Stimulated activated CD4-positive, alpha-beta T cell treated with anti-CD3 and anti-CD28 coated beads, Interleukin-1b, Interleukin-23, amount 100 ng/mL, for 1 hour (primary cell): ENCODE measurements at places on chromosomes 11 and 22.

DNA sequence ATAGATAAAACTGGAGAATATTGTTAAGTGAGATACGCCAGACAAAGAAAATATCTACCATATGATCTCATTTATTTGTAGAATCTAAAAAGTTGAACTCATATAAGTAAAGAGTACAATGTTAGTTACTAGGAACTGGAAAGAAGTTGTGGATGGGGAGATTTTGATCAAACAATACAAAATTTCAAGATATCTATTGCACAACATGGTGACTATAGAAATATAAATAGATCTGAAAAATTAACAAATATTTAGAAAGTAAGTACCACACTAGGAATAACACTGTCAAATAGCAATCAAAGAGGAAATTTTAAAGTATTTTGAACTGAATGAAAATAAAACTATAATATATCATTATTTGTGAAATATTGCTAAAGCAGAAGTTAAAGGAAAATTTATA lies 437.2 kb downstream of the AASDHPPT start:
- DNase-seq: no peak

GRCh38 chr11:14974515-14975251 lies 2.5 kb upstream of the CALCA start:
- no peak for DNase-seq

GRCh38 chr22:38176170-38176741 lies 5.4 kb downstream of the PLA2G6 start:
- no peak for DNase-seq

DNA sequence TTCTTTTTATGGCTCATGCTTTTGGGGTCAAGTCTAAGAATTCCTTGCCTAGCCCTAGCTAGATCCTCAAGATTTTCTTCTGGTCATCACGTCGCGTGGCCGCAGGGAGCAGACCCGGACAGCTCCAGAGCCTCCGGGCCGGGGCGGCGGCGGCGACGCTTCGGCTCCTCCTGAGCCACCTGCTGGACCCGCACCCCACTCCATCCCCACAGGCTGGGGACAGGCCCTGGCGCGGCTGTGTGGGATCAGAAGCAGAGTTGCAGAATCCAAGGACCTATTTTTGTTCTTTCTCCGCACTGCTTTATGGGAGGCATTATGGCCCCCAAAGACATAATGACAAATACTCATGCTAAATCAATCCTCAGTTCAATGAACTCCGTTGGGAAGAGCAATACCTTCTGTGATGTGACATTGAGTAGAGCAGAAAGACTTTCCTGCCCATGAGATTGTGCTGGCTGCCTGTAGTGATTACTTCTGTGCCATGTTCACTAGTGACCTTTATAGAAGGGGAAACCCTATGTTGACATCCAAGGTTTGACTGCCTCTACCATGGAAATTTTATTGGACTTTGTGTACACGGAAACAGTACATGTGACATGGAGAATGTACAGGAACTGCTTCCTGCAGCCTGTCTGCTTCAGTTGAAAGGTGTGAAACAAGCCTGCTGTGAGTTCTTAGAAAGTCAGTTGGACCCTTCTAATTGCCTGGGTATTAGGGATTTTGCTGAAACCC lies 12.4 kb upstream of the SCARF2 start:
- no peak for DNase-seq

DNA sequence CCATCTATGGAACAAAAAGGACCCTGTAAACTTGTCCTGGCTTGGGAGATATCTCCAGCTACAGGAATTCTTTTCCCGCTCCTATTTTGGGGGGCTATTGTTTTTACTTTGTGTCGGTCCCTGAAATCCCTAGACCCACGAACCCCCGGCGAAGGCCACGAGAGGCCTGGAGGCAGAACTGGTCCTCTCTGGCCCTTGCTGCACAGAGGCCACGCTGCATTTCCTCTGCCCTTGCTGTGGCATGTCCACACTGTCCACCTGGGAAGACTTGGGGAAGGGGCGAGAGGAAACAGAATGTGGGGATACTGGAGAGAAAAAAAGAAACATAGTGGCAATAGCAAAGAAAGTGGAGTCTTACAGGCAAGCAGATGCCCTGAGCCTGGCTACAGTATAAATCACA lies 2.3 kb upstream of the ANO1 start:
- no peak for DNase-seq

DNA sequence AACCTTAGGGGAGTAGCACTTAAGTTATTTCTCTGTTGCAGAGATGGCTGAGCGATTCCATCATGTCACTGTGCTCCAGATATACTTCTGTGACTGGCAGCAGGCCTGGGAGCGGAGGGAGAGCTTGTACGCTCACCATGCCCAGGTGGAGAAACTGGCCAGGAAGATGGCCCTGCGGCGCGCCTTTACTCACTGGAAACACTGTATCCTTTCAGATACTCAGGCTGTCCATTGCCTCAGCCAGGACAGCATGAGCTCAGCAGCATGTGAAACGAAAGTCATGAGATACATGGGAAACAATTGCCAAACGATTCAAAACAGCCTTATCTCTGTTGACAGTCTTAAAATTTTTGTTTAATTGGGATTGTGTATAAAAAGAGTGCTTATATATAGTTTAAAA lies 78.9 kb downstream of the SFI1 start:
- no peak for DNase-seq

DNA sequence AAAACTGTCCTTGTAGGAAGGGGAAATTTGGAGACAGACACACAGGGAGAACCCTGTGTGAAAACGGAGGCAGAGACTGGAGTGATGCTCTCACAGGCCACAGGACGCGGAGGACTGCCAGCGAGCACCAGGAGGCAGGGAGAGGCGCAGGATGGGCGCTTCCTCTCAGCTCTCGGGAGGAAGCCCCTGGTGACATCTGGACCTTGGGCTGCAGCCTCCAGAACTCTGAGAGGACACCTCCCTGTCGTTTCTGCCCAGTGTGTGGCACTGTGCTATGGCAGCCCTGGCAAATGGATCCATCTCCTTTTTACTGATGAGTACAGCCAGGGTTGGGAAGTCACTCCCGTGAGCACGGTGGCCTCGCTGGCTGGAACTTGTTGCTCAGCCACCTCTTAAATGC lies 73.9 kb downstream of the LRRC32 start:
- no peak for DNase-seq

DNA sequence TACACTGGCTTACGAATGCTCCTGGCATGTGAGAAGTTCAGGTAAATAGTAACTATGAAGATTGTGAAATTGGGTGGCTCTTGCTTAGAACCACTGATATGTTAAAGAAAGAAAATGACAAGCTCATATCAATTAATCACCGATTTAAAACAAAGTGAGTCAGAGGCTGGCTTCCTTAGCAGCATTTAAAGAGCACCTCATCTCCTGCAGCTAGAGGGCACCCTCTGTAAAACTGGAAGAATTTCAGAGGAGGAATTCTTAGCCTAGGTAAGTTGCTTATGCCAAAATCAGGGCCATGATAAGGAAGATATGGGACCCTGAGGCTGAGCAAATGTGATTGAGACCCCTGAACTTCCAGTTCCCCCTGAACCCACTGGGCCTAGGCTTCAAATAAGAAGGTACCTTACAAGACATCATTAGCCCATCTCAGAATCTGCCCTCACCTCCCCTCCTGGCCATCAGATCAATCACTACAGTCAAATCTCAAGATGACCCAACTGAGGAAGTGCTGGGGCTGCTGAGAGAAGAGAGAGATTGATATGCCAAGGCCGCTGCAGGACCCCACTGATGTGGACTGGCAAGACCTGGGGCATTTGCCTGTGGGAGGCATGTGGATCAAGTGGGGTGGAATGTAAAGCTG lies 8.6 kb upstream of the CD3E start:
- DNase-seq: no peak

- DNase-seq: no peak
Observed at GRCh38 chr11:128151338-128151737, 436.0 kb downstream of the ETS1 start.

GRCh38 chr11:67073908-67074307 lies 17.3 kb downstream of the RHOD start:
- no peak for DNase-seq

DNA sequence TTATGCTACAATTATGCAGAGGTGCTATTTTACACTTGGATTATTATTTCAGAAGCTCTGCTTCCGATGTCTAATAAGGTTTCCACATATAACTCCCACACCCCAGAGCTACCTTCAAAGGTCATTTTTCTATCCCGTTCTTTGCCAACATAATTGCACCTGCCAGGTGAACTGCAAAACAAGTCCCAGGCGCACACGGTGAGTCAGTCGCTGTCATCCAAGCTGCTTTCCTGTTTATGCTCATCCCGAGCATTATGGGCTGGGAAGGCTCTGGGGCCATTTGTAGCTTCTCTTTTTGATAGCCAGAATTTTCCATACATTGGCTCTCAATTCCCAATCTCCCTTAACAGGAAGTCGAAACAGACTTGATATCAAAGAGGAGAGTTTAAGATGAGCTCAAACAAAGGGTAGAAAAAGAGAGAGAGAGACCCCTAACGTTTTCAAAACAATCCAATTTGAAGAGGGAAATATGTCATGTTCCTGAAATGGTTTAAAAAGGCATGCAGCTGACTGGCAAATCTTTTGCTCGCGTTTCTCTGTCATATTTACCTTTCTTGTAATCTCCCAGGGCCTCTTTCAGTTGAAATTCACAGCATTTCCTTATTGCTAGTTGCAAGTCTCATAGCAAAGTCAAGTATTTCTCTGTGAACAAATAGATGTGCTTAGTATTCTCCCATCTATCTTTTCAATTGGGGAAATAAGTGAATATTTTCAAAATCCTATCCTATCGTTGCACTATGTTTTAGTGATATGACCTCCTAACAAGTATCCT lies 815.9 kb downstream of the KCNA4 start:
- no peak for DNase-seq

GRCh38 chr11:84799112-84799511 lies 828.0 kb downstream of the DLG2 start:
- DNase-seq: no peak

- DNase-seq: no peak
Observed at GRCh38 chr11:95371153-95371552, 140.2 kb upstream of the SESN3 start.

GRCh38 chr11:33891714-33892327 lies at the start of gene LMO2:
LMO2 (minus strand) TSS chr11:33892076; CDS start chr11:33869716, 22,360 bp downstream.
- no peak for DNase-seq

GRCh38 chr22:10778296-10778814 lies 4749.6 kb upstream of the OR11H1 start:
- DNase-seq: no peak

- no peak for DNase-seq
Observed at GRCh38 chr11:76371170-76371569, 9.8 kb downstream of the THAP12 start.

GRCh38 chr11:124167826-124168231 lies 15.3 kb upstream of the OR10D3 start:
- DNase-seq: no peak

DNA sequence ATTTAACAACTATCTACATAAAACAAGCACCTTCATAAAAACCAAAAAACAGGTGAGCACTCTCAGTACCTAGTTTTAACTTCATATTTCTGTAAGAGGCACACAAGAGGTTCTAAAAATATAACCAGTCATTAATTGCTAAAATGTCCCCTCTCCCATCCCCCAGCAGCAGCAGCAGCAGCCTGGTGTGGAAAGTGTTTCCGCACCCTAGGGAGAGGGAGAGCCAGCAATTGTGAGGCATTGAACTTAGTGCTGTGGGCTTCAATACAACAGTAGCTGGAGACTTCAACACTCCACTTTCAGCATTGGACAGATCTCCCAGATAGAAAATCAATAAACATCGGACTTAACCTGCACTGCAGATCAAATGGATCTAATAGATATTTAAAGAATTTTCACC lies 1158.5 kb downstream of the JRKL start:
- DNase-seq: no peak

GRCh38 chr22:39408173-39408572 lies 8.6 kb downstream of the TAB1 start:
- no peak for DNase-seq
